Ovary (tissue), 10 donors: ENCODE measurements at places on chromosomes 11 and 22. TPM values are rescaled to one million over a fixed set of nuclear protein-coding genes. Genes with fewer than 3 reads are reported as not detected.

DNA sequence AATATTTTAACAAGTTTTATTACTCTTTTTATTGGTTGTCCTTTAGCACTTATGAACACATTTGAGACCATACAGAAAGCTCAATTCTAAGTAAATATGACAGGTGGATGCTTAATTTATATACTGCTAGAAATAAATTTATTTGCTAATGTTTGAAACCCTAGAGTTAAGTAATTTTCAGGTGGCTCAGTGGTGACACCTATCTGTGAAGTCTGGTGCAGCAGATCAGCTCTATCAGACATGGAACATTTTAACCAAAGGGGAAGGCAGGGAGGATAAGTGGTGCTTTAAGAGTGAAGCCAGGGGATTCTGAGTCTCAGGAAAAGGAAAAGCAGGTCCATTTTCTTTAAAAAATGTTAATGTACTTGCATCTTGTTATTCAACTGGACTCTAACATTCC is 175.8 kb downstream of the DSCAML1 start:
- H3K27me3 ChIP-seq: no peaks in the 10 kb centered on the region
- H3K27ac ChIP-seq: no peak overlapping the region
- H3K36me3 ChIP-seq: no peaks in the 10 kb centered on the region
- DNase-seq: no peak
- no peaks in the 10 kb centered on the region for H3K4me1 ChIP-seq

DNA sequence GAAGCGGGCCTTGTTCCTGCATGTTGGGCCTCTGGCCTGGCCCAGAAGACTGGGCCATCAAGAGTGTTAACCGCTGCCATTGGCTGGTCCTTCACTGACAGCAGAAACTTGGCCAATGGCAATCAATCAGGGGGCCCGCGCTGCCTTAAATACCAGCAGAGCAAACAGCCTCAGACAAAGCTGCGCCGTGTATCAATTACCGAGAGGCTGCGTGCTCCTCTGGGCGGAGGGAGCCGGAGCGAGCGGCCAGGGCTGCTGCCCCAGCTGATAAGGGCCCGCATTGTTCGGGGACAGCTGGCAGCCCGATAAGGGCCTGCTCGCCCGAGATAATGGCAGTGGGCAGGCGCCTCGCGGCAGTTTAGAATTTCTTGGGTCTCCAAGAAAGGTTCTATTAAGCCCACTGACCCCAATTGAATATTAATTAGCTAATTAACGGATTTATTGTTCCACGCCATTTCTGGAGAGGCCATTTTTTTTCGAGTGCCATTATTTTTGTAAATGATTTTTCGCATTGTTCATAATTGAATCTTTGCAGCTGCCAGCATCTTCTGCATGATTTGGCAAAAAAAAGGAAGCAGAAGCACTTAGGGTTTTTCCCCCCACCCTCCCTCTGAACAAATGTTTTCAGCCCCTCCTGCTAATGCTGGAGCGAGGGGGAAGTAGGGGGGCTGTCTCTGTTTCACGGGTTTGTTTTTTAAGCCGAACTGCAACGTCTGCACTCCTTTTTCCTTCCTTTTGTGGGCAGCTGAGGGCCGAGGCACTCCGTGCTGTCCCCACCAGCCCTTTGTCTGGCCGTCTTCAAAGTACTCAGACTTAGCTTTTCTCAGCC is 37.6 kb upstream of the RIC3 start:
- no peak overlapping the region for H3K4me3 ChIP-seq
- no peaks in the 10 kb centered on the region for H3K27me3 ChIP-seq

DNA sequence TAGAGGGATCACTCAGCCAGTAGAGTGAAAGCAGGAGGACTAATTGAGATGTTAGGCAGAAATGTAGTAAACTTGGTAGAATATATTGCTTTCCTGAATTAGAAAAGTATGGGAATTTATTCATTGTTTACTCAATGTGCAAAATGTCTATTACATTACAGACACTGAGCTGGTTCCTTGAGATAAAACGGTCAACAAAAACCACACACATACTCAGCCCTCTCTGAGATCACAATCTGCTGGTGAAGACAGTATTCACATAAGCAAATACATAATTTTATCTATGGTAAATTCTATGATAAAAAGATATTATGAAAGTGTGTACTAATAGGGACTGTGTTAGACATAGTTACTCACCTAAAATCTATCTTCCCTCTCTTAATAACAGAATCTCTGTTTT is 833.5 kb downstream of the KCNA4 start:
- H3K27me3 ChIP-seq: no peaks in the 10 kb centered on the region
- H3K4me3 ChIP-seq: no peak overlapping the region
- no peak overlapping the region for H3K27ac ChIP-seq
- no peaks in the 10 kb centered on the region for H3K4me1 ChIP-seq
- DNase-seq: no peak

The TUBA8 gene
- total RNA-seq: 2.4 TPM

DNA sequence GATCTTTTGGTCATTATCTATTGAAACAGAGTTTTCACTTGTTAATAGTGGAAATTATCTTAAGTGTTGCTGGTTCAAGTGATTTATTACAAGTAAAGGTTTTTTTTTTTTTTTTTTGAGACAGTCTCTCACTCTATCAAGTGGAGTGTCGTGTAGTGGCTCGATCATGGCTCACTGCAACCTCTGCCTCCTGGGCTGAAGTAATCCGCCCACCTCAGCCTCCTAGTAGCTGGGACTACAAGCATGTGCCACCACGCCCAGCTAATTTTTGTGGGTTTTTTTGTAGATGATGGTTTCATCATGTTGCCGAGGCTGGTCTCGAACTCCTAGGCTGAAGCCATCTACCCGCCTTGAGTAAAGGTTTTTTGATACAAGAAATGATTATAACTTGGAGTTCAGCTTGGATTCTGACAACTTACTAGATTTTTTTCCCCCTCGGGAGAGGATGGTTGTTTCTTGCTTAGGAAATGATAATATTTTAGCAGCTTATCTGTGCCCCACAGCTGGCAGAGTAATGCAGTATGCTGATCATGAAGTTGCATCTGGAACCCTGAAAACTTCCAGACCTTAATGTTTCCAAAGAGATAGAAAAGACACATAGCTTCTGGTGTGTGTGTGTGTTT is 68.9 kb downstream of the MTMR3 start:
- DNase-seq: no peak
- H3K4me1 ChIP-seq: peaks cover 6% of the 10 kb centered on the region
- H3K36me3 ChIP-seq: no peaks in the 10 kb centered on the region
- H3K27ac ChIP-seq: no peak overlapping the region
- H3K27me3 ChIP-seq: no peaks in the 10 kb centered on the region

The SLC15A3 gene
- total RNA-seq: 43.9 TPM

- no peaks in the 10 kb centered on the region for H3K36me3 ChIP-seq
- H3K4me1 ChIP-seq: no peaks in the 10 kb centered on the region
- no peaks in the 10 kb centered on the region for H3K27me3 ChIP-seq
- H3K4me3 ChIP-seq: no peak overlapping the region
- no peak overlapping the region for H3K27ac ChIP-seq
- DNase-seq: no peak
Observed at GRCh38 chr11:46436113-46436512, 44.5 kb upstream of the CHRM4 start.
